ENCODE measurements at places on chromosomes 5 and 9.

DNA sequence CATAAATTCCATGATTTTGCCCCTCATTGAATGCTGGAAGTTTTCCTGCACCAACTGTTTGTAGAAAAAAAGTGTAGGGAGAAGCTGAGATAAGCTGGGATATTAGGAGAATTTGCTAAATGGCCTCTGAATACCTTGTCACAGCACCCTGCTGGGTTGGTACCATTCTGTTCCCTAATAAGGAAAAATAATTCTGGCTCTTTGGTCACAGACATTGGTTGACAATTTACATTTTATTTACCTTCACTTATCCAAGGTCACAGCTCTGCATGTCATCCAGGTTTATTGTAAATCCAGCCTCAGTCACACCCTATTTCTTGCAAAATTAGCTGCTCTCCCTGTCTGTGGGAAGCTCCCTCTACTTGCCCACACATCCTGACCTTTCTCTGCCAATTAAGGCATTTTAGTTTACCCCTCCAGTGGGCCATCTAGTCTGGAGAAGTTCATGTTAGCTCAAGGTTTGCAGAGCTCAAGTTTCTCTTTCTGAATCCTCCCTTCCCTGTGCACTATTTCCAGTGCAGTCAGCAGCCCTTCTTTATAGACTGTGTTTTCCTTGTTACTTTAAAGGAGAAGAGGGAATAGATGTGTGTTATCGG is 115.4 kb upstream of the NTRK2 start:
- no peak for DNase-seq

DNA sequence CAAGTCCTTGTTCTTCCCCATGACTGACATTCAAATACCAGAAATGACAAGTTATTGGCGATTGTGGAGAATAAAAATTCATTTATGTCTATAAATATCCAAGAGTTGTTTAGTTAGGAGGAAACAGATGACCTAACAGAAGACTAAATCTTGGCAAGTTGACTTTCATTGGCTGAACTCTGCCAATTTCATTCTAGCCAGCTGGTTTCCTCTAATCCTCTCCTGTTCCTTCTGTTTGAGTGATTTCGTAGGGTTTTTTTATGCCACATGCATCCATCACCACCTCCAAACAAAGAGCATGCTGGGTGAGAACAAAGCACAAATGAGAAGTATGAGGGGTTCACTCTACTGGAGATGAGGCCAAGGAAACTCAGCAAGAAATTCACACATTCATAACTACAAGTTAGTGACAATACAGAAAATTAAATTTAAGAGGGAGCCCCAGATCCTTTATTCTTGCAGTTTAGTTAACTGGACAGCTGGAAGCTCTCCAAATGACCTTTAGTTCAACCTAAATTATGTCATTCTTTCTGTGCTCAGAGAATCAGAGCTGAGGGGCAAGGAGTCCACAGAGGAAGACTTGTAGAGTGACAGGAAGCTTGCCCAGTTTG is 932.0 kb downstream of the TLE4 start:
- no peak for DNase-seq

- no peak for DNase-seq
These were observed 47.1 kb upstream of the ZNF354A start for GRCh38 chr5:178777520-178777919.

DNA sequence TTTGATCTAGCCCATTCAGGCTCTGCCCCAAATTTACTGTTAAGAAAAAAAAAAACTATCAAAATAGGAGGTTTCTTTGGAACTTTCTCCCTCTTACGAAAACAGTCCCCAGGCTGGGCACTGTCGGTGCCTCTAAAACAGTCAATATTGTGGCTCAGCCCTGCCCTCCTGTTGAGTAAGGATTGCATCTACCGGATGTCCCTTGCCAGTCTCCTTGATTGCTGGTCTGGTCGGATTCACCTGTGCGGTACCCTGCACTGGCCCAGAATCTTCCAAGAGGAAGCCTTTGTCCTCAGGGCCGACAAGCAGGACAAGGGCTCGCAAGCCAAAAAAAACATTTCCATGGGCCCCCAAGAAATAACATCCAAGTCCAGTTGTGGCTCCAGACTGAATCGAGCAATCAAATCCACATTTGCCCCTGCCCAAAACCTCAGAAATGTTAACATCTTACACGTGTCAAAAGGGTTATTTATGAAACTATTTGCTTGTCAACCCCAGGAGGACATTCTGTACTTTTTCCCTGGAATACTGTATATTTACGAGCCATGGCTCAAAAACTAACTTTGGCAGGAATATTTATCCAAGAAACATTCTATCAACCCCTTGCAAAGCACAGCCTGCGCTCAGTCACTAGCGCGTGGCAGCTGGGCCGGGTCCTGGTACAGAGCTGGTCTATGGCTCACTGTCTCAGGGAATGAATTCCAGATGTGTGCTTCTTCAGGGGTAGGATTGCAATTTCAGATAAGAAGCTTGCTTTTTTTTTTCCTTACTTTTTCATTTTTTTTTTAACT is 129.2 kb upstream of the ADRA1B start:
- no peak for DNase-seq

DNA sequence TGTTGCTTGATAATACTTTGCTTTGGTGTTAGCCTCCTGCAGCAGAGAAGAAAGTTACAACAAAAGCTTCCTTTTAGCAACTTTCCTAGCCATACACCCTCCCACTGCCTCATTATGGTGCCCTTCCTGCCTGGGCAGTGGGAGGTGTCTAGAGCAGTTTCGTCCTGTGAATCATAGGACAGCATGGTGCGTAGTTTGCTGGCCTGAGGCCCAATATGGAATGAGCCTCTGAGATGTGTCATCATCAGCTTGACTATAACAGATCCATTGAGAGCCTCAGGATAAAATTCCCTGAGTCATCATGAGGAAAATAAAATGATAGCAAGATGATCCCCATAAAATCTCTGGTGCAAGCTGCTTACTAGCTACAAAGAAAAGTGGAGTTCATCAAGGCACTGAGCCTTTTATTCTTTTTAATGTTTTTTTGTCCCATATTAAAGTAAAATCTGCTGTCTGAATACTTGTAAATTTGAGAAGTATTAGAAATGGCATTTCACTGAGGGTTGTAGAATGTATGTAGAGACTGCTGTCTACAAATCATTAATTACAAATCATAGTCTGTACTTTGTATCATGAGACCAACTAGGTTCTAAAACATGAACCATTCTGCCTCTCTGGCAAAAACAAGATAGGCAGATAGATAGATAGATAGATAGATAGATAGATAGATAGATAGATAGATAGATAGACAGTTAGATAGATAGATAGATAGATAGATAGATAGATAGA is 303.0 kb upstream of the PDE4D start:
- DNase-seq, result no peak

GRCh38 chr5:31346896-31347551 is 153.5 kb downstream of the CDH6 start:
- no peak for DNase-seq

DNA sequence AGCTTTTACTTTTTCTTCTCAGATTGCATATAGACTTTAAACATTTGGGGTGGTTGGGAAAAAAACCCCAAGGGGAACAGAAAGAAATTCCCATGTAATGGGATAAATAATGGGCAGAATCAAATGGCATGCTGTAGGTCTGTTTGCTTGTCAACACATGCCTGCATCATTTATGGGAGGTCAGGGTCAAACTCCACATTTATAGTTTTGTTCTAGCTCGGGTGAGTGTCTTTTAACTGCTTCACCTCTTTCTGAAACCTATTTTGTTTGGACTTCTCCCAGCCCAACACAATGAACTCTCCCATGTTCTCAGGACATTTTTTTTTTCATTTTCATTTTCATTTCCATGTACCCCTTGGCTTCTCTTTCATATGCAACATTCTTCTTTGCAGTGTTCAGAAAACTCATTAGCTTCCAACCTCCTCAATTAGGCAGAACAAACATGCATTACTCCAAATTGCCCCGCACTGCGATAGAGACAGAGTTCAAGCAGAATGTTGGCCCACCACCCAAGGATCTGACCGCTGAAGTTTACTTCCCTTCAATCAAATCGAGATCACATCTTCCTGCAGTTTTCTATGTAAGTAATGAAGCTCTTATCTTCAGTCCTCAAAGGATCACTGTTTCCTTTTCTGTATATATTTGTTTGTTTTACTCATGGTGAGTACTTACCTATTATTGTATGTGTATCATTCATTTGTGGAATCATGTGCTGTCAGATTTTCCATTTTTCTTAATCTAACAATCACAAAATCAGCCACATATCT is 354.6 kb downstream of the ZSWIM6 start:
- no peak for DNase-seq

DNA sequence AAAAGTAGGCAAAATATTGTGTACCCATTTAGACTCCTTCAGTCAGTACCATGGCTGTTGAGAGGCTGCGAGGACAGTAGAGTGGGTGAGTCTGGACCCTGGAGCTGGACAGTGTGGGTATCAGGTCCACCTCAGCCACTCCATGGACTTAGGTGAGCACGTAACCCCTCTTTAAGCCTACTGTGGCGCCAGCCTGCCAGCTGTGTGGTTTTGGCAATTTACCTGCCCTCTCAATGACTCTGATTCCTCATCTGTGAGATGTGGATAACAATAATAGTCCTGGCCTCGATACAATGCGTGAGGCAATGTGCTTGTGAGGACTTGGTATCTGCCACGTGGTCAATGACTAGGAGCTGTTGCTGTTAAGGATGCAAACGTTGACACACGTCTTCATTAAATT is 17.9 kb downstream of the SLC1A3 start:
- DNase-seq, result no peak

- DNase-seq, result no peak
These were observed 13.4 kb upstream of the ZDHHC21 start for GRCh38 chr9:14706530-14707140.

DNA sequence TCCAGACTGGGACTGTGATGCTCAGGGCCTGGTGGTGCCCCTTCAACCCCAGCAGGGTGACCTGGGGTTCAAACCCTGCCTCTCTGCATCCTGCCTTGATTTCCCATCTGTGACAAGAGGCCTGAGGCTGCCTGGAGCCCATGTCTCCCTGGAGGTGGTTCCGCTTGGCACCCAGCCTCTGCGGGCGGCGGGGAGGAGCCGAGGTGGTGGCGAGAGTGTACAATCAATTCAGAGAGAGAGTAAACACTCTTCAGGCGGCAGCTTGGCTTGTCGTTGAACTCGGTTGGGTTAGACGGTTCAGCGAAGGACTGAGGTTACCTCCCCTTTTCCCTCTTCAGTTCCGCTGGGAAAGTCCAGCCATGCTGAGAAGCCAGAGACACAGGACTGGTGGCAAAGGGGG is 39.3 kb downstream of the NTNG2 start:
- DNase-seq, result no peak

GRCh38 chr9:126384926-126385325 is 58.3 kb downstream of the MVB12B start:
- no peak for DNase-seq

DNA sequence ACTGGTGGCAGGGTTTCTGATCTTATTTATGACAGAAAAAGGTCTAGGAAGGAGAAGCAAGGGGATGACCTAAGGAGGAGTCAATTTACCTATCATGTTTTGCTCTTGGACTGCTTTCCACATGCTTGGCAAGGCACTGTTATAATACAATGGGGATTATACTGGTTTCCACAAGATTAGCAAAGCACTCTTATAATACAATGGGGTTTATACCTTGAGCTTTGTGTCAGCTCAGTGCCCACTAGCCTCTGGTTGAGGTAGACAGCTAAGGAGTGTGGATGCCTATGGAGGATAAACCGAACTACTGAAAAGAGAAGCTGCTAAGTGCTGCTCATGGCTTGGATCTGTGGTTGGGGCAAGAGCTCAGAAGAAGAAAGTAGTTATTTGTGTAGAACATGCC is 68.7 kb downstream of the MRPS27 start:
- DNase-seq, result no peak

DNA sequence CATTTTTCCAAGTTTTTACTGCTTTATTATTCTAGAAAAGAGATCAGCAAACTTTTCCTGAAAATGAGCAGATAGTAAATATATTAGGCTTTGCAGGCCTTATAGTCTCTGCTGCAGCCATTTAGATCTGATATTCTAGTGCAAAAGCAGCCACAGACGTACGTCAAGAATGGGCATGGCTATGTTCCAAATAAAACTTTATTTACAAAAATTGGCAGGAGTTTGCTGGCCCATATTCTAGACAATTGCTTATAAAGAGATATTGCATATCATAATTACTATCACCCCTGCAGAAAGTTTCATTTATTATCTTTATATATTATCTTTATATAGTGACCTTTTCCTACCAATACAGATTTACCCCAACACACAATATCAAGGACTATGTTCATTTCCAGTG is 161.9 kb upstream of the ACOT12 start:
- no peak for DNase-seq

DNA sequence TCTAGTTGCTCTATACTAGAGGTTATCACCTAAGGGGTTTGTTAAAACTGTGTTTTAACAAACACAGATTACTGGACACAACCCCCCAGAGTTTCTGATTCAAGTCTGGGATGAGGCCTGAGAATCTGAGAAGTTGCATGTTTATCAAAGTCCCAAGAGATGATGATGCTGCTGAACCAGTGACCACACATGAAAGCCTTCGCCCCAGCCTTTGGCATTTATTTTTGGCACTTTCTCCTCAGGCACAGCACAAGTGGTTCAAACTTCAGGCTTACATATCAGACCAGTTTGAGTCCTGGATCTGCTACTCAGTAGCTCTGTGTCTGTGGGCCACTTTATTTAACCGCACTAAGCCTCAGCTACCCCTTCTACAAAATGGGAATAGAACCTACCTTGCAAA is 407.2 kb upstream of the PIK3R1 start:
- DNase-seq, result no peak

DNA sequence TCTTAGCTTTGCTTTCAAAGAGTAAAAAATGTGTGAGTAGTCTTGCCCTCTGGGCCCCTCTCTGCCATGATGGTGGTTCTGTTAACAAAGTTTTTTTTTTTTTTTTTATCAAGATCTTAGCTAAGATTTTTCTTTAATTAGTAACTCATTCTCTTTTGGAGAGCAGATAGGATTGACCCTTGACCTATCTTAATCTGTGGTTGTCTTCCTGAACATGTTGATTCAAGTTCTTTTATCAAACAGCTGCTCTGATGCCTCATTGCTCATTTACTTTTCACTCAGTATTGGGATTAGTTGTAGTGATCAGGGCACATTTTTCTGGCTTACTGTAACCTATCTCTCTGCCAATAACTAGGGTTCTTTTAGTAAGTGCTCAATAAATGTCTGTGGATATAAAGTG is 106.3 kb downstream of the PCSK5 start:
- no peak for DNase-seq

- DNase-seq, result no peak
These were observed 158.7 kb upstream of the TUT7 start for GRCh38 chr9:86512929-86513328.

GRCh38 chr5:53913941-53914340 is 353.5 kb downstream of the NDUFS4 start:
- no peak for DNase-seq

- DNase-seq, result no peak
These were observed 24.3 kb upstream of the SLIT3 start for GRCh38 chr5:169325273-169325672.
